ENCODE measurements at places on chromosomes 16 and 17. TPM values are rescaled to one million over a fixed set of nuclear protein-coding genes. Genes with fewer than 3 reads are reported as not detected.

STH gene
- total RNA-seq, result 0.58 TPM

AKAP10 gene
- 34.2 TPM for total RNA-seq

DBNDD1 gene
- 7.5 TPM for total RNA-seq

SLFN12 gene
- total RNA-seq, result 20.0 TPM

POLDIP2 gene
- 68.8 TPM for total RNA-seq

GRAPL gene
- total RNA-seq, result 3.0 TPM

SHISA9 gene
- total RNA-seq, result 4.8 TPM

All from metanephros (tissue), 2 donors.